Muscle of back (tissue), 13 donors: ENCODE measurements at places on chromosomes 16 and 17.
A peak's percentile ranks its signal among the peaks of the same experiment; 100 is the strongest.

DNA sequence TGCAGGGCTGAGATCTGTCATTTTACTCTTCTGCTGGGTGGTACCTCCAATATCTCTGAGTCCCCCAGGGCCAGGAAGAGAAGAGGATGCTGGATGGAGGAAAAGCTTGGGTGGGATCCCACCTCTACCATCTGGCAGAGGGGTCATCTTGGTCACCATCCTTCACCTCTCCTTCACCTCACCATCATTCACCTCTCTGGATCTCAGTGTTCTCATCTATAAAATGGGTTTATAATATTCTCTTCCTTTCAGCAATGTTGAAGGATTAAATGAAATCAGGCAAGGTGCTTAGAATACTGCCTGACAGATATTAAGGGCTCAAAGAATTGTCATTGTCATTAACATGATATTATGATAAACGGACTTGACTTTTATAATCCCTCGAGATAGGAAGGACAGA, 195.8 kb downstream of the SNX29 start:
- DNase-seq = no peak

DNA sequence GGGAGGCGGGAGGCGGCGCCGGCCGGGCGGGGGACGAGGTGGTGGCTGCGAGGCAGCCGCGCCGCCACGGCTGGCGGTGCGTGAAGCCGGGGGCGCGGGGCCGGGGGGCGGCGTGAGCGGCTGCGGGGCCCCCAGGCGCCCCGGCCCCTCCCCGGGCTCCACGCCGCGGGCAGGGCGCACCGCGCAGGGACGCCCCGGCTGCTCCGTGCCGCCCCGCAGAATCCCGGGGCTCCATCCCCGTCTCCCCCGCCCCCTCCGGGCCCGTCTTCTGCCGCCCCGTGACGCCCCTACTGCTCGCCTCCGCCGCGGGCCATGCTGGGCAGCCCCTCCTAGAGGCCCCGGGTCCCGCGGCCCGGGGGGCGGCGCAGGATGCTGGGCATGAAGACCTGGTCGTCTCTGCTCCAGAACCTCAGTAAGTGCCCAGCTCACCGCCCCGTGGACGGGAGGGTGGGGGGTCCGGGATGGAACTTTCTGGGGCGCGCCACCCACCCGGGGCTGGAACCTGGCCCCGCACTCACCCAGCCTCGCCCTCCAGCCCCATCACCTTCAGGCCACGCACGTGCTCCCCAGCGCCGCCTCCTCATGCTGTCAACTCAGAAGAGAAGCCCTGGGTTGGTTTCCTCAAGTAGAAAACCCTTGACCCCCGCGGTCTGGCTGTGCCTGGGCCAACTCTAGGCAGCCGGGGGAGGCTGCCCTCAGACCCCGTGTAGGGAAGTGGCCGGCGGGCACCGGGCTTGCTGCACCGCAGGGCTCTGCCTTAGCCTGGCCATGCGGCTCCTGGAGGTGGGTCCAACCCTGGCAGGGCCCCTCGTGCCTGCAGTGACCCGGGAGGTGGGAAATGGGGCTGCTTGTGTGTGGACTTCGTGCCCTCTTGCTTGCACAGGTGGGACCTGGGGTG, 150.2 kb upstream of the GSE1 start:
- DNase-seq = peak; percentile 37

DNA sequence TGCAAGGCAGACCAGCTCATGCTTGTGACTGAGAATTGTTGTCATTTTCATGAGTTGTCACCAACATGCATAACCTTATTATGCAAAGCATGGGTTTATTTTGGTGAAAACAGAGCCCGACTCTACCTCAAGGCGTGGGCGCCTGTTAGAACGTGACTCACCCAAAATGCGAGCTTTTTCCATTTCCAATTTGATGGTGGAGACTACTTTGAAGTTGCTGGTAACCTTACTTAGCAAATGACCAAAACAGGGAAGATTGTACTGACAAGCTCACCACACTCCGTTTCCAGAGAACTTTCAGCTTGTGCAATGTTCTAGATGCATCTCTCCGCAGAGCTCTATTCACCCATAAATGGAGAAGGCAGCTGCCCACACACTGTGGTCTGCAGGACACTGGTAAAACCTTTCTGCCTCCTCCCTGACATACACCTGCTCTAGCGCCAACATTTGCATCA, 284.5 kb downstream of the MAF start:
- no peak for DNase-seq

- no peak for DNase-seq
These were observed 946.3 kb downstream of the KCNJ2 start for GRCh38 chr17:71115669-71115972.

GRCh38 chr17:2362881-2363280, 25.6 kb downstream of the SGSM2 start:
- no peak for DNase-seq

- no peak for DNase-seq
These were observed 72.0 kb upstream of the LGALS9 start for GRCh38 chr17:27558842-27559505.

GRCh38 chr16:14347706-14348105, 276.6 kb downstream of the MRTFB start:
- no peak for DNase-seq

GRCh38 chr17:74805591-74805991, 29.4 kb upstream of the NAT9 start:
- no peak for DNase-seq

DNA sequence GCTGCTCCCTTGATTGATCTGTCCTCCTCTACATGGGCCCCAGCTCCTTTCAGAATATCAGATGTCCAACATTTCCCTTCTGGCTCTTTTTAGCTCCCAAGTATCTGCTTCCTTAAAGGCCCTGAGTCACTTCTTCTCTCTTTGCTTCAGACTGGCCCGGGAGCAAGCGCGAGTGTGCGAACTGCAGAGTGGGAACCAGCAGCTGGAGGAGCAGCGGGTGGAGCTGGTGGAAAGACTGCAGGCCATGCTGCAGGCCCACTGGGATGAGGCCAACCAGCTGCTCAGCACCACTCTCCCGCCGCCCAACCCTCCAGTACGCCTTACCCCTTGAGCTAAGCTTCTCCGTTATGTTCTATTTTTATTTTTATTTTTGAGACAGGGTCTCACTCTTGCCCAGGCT, 12.3 kb downstream of the CNTROB start:
- DNase-seq = no peak

GRCh38 chr17:78637643-78638420, 60.6 kb upstream of the DNAH17 start:
- no peak for DNase-seq

GRCh38 chr17:38982858-38983746, 15.9 kb upstream of the FBXO47 start:
- peak; percentile 77 for DNase-seq

GRCh38 chr17:1590029-1590746, 27.6 kb upstream of the PITPNA start:
- no peak for DNase-seq

GRCh38 chr16:83851473-83851872, 43.7 kb downstream of the HSBP1 start:
- DNase-seq = no peak

- DNase-seq = no peak
These were observed at the start of gene ANKRD13B for GRCh38 chr17:29592850-29593551. TSS of gene ANKRD13B (plus strand) at chr17:29593132. CDS start at chr17:29593622, 490 bp downstream.

DNA sequence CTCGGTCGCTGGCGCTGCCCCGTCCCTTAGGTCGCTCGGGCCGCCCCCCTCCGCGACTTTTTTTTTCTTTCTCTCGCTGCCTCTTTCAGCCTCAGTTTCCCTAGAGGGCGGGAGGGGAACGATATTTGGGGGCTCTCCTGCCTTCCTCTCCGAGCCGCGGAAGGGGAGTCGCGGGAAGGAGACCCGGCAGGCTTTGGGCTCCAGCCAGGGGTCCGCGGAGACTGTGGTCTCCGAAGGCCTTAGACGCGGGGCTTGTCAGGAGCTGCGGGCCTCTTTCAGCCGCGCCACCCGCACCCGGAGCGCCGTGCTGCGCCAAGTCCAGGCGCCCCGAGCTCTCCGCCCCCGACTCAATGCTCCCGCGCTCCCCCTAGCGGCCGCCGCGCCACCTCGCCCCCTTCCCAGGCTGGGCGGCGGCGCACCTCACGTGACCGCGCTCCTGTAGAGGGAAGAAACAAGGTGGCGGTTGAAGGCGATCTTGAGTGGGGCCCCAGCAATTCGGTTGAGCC, at the start of gene LRRC37B:
Gene LRRC37B, plus strand, starts transcription at position 427 of the 506 bp plus-strand sequence. CDS start 14,010 bp downstream, outside the sequence.
- DNase-seq = peak; percentile 84

- DNase-seq = no peak
These were observed 3.4 kb upstream of the WIPI1 start for GRCh38 chr17:68460715-68461114.

DNA sequence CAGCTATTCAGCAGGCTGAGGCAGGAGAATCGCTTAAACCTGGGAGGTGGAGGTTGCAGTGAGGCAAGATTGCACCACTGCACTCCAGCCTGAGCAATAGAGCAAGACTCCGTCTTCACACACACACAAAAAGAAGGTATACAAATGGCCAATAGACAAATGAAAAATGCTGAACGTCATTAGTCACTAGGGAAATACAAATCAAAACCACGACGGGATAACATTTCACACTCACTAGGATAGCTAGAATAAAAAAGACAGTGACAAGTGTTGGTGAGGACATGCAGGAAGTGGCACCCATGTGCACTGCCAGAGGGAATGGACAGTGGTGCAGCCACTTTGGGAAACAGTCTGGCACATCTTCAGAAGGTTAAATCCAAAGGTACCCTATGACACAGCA, 172.9 kb downstream of the FTO start:
- no peak for DNase-seq

GRCh38 chr17:57356719-57357391, 100.5 kb downstream of the MSI2 start:
- DNase-seq = no peak

DNA sequence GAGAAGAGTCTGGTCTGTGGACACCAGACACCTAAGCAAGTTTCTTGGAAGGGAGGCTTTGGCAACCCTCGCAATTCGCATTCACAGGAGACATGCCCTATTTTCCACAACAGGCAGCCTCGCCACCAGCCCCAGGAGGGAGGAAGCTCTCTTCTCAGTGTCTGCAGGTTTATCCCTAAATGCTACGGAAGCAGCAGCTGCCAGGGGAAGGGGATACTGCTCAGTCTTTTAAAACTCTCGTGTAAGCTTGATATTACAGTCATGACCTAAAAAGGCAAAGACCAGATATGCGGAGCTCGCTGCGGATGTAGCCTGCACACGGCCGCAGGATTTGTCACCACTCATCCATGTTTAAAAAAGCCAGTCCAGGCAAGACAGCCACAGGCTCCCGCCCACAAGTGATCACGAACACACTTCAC, 159.2 kb upstream of the RPH3AL start:
- DNase-seq = no peak

GRCh38 chr17:67016039-67016762, 28.2 kb upstream of the CACNG1 start:
- DNase-seq = no peak

DNA sequence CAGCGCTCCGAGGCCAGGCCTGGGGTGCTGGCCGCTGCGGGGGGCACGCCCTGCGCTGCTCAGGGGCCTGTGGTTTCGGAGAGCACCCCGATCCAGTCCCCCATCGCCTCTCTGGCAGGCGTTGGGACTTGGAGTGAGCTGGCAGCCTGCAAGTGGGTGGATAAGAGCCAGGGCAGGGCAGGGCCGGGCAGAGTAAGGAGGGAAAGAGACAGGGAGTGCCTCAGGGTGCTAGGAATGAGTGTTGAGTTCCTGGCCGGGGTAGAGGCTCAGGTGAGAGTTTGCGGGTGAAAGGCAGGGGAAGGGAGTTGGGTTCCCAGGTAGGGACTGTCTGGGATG, 1.3 kb downstream of the CDH13 start:
- DNase-seq = no peak
